HFFc6 (cell line): ENCODE measurements at places on chromosomes 1 and 21. TPM values are rescaled to one million over a fixed set of nuclear protein-coding genes. Genes with fewer than 3 reads are reported as not detected.

- DNase-seq = no peak
Observed at GRCh38 chr1:109538827-109539555, 681 bp upstream of the GPR61 start.

DNA sequence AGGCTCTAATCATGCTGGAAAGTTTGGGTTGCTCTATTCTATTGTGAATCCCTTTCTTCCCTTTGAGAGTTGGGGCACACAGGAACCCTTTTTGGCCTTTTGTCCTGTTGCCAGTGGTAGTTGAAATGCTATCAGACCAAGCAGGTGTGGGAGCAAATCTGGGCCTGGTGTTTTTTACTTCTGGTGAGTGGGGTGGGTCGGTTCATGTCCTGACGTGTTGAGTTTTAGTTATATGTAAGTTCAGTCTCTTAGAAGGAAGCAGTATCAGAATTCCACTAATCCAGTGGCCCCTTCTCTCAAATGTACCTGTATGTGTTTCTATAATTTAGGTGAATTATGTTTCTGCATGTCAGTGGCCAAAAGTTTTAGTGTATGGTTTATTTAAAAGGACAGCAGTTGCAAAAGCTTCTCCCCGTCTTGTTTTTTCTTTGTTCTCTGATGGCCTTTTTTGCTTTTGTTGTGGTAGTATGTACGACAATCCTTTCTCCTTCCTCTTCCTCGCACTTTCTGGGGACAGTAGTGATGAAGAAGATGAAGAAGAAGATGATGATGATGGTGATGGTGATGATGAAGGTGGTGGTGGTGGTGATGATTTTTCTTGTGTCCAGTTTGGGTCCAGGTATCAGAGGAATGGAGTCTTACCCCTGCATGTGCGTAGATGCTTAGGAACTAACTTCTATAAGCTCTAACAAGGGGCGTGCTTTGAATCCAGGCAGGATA, 74.2 kb downstream of the UBE4B start:
- no peak for DNase-seq

Gene FMO4
- 0.64 to 1.5 TPM (median 1.2 TPM) in 3 replicates for total RNA-seq

GRCh38 chr1:181073638-181074037, 14.9 kb upstream of the IER5 start:
- DNase-seq = peak; percentile 99

Gene OTUD7B
- total RNA-seq = 27.5 to 29.6 TPM (median 28.7 TPM) in 3 replicates
